ENCODE measurements at places on chromosomes 7 and 10. TPM values are rescaled to one million over a fixed set of nuclear protein-coding genes. Genes with fewer than 3 reads are reported as not detected.

The SEMA3E gene
- 0.18 TPM for total RNA-seq

The RET gene
- total RNA-seq: not detected

- H3K36me3 ChIP-seq: no peaks in the 10 kb centered on the region
- H3K27me3 ChIP-seq: no peaks in the 10 kb centered on the region
- no peak overlapping the region for H3K4me3 ChIP-seq
- DNase-seq: no peak
- H3K4me1 ChIP-seq: no peaks in the 10 kb centered on the region
- H3K27ac ChIP-seq: no peak overlapping the region
These were observed 22.2 kb upstream of the RHEB start for GRCh38 chr7:151541709-151542499.

- H3K4me1 ChIP-seq: peaks cover 23% of the 10 kb centered on the region
- H3K36me3 ChIP-seq: no peaks in the 10 kb centered on the region
- H3K4me3 ChIP-seq: no peak overlapping the region
- no peak overlapping the region for H3K27ac ChIP-seq
These were observed 140.8 kb downstream of the ETV1 start for GRCh38 chr7:13848681-13849131.

- H3K4me1 ChIP-seq: 0 out of 2 replicates have a peak, but pooled peaks cover 4% of the 10 kb centered on the region
- no peak overlapping the region for H3K4me3 ChIP-seq
- no peaks in the 10 kb centered on the region for H3K27me3 ChIP-seq
- H3K36me3 ChIP-seq: no peaks in the 10 kb centered on the region
- no peak for DNase-seq
These were observed 118.6 kb upstream of the PARD3 start for GRCh38 chr10:34933676-34934075.

GRCh38 chr10:8056871-8057331 lies 2.4 kb downstream of the GATA3 start:
- peaks cover 11% of the 10 kb centered on the region for H3K27me3 ChIP-seq
- H3K4me1 ChIP-seq: peaks cover 15% of the 10 kb centered on the region
- H3K27ac ChIP-seq: no peak overlapping the region
- DNase-seq: no peak
- H3K4me3 ChIP-seq: no peak overlapping the region
- no peaks in the 10 kb centered on the region for H3K36me3 ChIP-seq

All from SJSA1 (cell line).